ENCODE measurements at places on chromosomes 13 and 19. TPM values are rescaled to one million over a fixed set of nuclear protein-coding genes. Genes with fewer than 3 reads are reported as not detected.

Gene ARHGAP45
- total RNA-seq, result 2.0 TPM

Gene PTGIR
- total RNA-seq, result 16.3 TPM

Gene CYP4F8
- total RNA-seq, result not detected

Gene APBA3
- total RNA-seq, result 25.7 TPM

Gene FLT3
- not detected for total RNA-seq

Gene PCDH9
- 11.3 TPM for total RNA-seq

Gene ZNF77
- 2.3 TPM for total RNA-seq

Gene MCOLN1
- total RNA-seq, result 4.2 TPM

Gene PCP2
- not detected for total RNA-seq

Gene CEACAM19
- 1.1 TPM for total RNA-seq

Gene SLITRK5
- not detected for total RNA-seq

Gene OXGR1
- total RNA-seq, result not detected

Gene ATP4B
- total RNA-seq, result not detected

Gene CYP2A7
- not detected for total RNA-seq

Gene RFPL4AL1
- total RNA-seq, result under 0.01 TPM

Gene LILRB3
- not detected for total RNA-seq

Gene NLRP4
- total RNA-seq, result not detected

Gene OR4F17
- not detected for total RNA-seq

Gene PTGER1
- total RNA-seq, result 3.5 TPM

Gene PCDH20
- under 0.01 TPM for total RNA-seq

Gene SHANK1
- 7.6 TPM for total RNA-seq

Gene ATP13A1
- total RNA-seq, result 84.2 TPM

Gene NLRP11
- under 0.01 TPM for total RNA-seq

Gene MCEMP1
- not detected for total RNA-seq

Gene ZNF653
- total RNA-seq, result 6.9 TPM

Gene LILRA1
- not detected for total RNA-seq

Gene ZNF845
- 9.9 TPM for total RNA-seq

Gene COL4A1
- total RNA-seq, result 1,363 TPM

Gene SLAIN1
- total RNA-seq, result 0.56 TPM

Gene STOML3
- not detected for total RNA-seq

Gene GDF15
- total RNA-seq, result 57.1 TPM

Gene CEACAM16
- total RNA-seq, result not detected

Gene SSC5D
- 6.7 TPM for total RNA-seq

Gene HOMER3
- total RNA-seq, result 123 TPM

Gene NLRP5
- total RNA-seq, result not detected

All from regular cardiac myocyte (primary cell).